ENCODE measurements at places on chromosomes 11 and 22.
A peak's percentile ranks its signal among the peaks of the same experiment; 100 is the strongest.

DNA sequence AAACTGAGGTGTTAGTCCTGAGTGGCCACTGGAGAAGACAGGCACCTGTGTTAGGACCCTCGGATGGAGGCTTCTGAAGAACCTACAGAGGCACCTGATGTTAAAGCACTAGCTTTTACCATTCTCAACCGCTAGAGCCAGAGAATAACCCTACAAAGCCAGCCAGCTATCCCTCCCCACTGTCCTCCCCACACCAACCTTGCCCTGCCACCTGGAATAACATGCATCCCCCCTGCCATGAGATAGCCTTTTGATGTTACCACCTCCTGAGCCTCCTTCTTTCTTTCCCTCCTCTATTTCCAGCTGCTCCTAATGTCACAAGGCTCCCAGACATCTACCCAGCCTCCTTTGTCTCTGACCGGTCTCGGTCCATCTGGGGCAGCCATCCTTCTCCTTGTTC lies 28.1 kb downstream of the COMMD9 start:
- DNase-seq, result no peak

GRCh38 chr11:102295045-102295444 lies 22.2 kb upstream of the BIRC3 start:
- DNase-seq, result no peak

- no peak for DNase-seq
Observed at GRCh38 chr11:17611049-17611448, 64.0 kb downstream of the OTOG start.

- peak; percentile 75 for DNase-seq
Observed at GRCh38 chr11:44110231-44110679, 14.8 kb downstream of the EXT2 start.

Measured in HAP-1 (cell line).